ENCODE measurements at places on chromosomes 2 and 18.

DNA sequence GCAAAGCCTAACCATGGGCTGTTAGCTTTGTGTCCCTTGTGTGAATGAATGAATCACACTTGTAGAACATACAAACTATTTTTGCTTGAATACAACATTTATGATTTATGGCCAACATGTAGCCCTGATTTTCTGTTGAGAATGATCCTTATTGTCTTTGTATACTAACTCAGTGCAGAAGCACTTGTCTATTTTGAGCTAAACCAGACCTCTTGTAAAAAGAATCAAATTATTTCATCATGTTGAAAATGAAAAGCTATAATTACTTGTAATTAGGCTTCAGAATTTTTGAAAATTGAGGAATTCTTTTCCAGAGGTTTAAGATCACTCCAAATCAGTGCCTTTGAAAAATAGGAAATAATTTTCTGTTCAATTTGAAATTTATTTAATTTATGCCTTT is 85.9 kb downstream of the ZNF407 start:
- no peak for DNase-seq

- DNase-seq: no peak
Observed at GRCh38 chr18:73079920-73080319, 212.1 kb upstream of the NETO1 start.

- DNase-seq: no peak
Observed at GRCh38 chr18:48802543-48803290, 148.0 kb downstream of the SMAD7 start.

DNA sequence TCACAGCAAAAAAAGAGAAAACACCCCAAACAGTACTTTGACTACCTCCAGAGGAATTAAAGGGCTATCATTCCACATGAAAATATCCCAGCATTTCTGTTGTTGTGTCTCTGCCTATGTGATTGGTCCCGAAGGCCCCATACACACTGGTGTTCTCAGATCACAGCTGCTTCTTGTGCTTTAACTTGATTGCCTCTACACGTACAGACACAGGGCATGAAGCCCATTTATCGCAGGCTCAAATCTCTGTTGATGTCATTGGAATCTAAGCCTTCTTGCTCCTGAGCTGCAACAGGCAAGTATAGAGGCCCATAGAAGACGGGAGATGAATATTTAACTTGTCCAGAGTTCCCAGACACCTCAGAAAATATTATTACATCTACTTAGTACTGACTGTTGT is 405.2 kb downstream of the NCKAP5 start:
- DNase-seq: no peak

DNA sequence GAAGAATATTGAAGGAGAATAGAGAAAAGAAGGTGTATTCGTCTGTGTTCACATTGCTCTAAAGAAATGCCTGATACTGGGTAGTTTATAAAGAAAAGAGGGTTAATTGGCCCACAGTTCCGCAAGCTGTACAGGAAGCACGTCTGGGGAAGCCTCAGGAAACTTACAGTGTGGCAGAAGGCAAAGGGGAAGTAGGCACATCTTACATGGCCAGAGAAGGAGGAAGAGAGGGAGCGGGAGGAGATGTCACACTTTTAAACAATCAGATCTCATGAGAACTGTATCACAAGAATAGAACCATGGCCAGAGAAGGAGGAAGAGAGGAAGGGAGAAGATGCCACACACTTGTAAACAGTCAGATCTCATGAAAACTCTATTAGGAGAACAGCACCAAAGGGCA is 159.6 kb upstream of the TPO start:
- DNase-seq: no peak

- no peak for DNase-seq
Observed at GRCh38 chr2:237258615-237259014, 155.3 kb downstream of the COL6A3 start.

- DNase-seq: no peak
Observed at GRCh38 chr2:176268976-176269318, 295 bp upstream of the MTX2 start.

DNA sequence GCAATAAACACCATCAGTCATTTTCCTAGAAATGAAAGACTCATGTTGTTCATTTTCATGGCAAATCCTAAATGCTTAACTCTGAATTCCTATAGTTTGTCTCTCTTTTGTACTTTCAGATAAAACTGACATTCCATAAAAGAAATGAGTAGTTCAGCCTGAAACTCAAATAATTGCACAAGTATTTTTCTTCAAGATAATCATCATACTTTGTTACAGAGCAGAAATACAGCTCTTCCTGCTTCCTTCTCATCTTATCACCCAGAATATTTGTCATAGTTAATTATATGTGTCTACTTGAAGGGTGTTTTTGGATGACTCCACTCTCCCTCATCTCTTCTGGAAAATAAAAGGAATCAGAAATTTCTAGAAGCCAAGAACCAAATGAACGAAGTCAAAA is 141.1 kb downstream of the HNMT start:
- no peak for DNase-seq

DNA sequence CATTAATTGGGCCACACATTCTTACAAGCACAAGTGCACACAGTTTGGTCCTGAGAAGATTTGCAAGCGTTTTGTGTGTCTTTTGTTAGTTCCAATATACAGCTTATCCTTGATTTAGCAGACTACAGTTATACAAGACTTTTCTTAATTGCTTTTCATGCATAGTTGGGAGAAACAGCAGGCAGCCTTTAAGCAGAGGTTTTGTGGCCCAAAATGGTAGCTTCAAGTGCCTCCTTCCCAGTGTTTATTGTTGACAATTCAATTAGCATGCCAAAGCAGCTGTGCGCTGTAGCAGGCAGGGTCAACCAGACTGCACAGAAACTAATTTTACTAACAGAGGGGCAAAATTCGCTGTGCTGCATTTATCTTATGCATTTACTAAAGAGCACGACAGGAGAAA is 47.5 kb downstream of the FRZB start:
- peak; percentile 84 for DNase-seq

- no peak for DNase-seq
Observed at GRCh38 chr18:46506974-46507586, 149.9 kb downstream of the LOXHD1 start.

GRCh38 chr2:10864251-10864650 is 47.5 kb upstream of the KCNF1 start:
- no peak for DNase-seq

DNA sequence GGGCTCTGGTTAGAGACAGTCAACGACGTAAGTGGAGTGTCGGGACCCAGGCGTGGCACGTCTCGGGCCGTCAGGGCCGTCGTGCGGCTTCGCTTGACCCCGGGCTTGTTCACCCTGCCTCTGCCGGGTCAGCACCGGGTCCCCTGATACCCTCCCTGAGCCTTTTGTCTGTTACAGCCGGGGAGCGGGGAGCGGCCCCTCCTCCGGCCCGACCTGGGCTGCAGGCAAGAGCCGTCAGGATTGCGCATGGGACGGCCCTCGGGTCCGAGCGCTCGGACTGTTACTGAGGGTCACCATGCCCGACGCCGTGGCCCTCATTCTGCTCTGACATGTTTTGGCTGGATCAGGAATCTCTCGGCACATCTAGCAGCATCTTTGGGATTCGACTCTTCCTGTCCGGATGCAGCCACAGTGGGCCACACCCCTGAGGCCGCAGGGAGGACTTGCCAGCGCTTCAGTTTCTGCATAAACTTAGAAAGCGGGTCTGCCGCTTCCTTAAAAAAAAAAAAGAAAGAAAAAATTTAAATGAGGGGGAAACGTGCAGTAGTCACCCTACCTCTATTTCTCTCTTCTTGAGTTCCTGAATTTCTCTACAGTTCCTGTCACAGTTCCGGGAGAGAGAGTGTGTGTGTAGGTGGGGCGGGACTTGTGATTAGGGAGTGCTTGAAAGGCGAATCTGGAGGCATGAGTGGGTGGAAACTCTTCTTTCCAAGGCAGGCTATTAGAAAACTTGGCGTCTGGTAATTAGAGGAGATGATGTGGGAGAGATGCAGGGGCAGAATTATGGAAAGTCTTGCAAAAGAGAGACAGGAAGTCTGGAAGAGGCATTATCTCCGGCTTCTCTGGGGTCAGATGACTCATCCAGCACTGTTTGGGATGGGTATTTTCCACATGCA is 909 bp downstream of the TMEM87B start:
- DNase-seq: peak; percentile 4

- DNase-seq: no peak
Observed at GRCh38 chr18:37764541-37765288, 199.1 kb upstream of the CELF4 start.

DNA sequence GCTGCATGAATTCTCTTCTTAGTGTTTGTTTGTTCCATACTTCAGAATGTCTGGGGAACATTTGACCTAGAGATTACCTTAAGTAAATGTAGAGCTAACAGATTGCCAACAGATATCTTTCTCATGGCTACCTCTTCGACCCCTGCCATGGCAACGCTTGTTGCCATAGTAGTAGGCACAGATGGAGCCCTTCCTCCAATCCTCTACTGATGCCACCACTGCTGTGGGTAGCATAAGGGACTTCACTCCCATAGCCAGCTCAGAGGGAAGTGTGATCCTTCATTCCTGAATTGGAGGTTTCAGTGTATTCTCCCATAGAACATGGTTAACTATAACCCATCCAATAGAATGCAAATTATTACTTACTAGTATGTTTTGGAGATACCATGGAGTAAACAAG is 543.6 kb upstream of the NRP2 start:
- DNase-seq: no peak

- peak; percentile 19 for DNase-seq
Observed at GRCh38 chr2:3423492-3424170, 44.1 kb downstream of the TRAPPC12 start.

DNA sequence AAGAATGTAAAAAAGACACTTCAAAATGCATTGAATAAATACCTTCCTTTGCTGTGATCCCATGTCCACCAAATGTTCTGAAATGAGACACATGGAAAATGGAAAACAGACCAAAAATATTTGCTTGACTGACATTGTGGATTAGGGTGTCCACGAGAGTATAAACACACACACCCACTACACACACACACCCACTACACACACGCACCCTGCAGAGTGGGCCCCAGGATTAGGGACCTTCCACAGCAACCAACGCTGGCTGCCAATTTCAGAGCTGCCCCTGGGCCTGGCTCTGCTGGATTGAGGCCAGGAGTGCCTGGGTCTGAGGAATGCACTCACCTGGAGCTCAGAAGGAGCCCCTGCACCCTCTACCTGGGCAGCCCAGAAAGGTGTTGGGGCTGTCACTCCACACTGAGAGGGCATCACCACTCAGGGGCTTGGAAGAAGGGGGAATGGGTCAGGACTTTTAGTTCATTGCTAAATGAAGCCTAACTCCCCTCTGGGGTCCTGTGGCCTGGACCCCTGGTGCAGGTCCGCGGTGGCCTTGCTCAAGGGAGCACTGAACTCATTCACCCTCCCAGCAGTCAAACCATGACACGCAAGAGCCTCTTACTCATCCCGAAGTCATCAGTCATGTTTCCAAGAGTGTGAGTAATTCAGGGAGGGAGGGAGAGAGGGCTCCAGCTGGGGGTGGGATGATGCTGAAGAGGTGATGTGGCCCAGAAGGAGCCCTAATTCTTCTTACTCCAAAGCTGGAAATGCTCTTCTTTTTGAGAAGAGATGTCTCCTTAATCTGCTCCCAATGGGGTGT is 50.2 kb upstream of the PLB1 start:
- no peak for DNase-seq

GRCh38 chr18:46152436-46152807 is 48.2 kb downstream of the HAUS1 start:
- no peak for DNase-seq

- no peak for DNase-seq
Observed at GRCh38 chr18:23351521-23351920, 101.6 kb upstream of the RIOK3 start.

GRCh38 chr2:236342951-236343350 is 78.7 kb upstream of the ASB18 start:
- DNase-seq: no peak

GRCh38 chr18:23526501-23527063 is 23.3 kb downstream of the RMC1 start:
- DNase-seq: no peak
